ENCODE measurements at places on chromosomes 4 and X.

- DNase-seq: no peak
Observed at GRCh38 chr4:38101563-38101962, 141.4 kb downstream of the PTTG2 start.

GRCh38 chrX:50003927-50004326, 81.5 kb downstream of the CLCN5 start:
- DNase-seq: no peak

GRCh38 chr4:79662651-79663050, 254.6 kb upstream of the GK2 start:
- DNase-seq: no peak

GRCh38 chr4:99979872-99980271, 29.8 kb upstream of the H2AZ1 start:
- DNase-seq: no peak

GRCh38 chr4:73734530-73735001, 5.8 kb upstream of the CXCL8 start:
- no peak for DNase-seq

- no peak for DNase-seq
Observed at GRCh38 chrX:23394421-23394820, 59.8 kb downstream of the PTCHD1 start.

GRCh38 chrX:5780821-5781220, 447.8 kb downstream of the NLGN4X start:
- DNase-seq: no peak

GRCh38 chr4:24778464-24779225, 16.7 kb upstream of the SOD3 start:
- no peak for DNase-seq

GRCh38 chr4:140249351-140249750, 95.4 kb upstream of the MAML3 start:
- DNase-seq: no peak

Measured in activated CD4-positive, alpha-beta T cell treated with anti-CD3 and anti-CD28 coated beads, Interleukin-2, amount 50 U/mL, for 16 hours (primary cell).